ENCODE measurements at places on chromosomes 3 and 15.

- DNase-seq: no peak
Observed at GRCh38 chr15:47599806-47600205, 117.5 kb upstream of the SEMA6D start.

- no peak for DNase-seq
Observed at GRCh38 chr3:171935261-171936123, 92.3 kb downstream of the TMEM212 start.

DNA sequence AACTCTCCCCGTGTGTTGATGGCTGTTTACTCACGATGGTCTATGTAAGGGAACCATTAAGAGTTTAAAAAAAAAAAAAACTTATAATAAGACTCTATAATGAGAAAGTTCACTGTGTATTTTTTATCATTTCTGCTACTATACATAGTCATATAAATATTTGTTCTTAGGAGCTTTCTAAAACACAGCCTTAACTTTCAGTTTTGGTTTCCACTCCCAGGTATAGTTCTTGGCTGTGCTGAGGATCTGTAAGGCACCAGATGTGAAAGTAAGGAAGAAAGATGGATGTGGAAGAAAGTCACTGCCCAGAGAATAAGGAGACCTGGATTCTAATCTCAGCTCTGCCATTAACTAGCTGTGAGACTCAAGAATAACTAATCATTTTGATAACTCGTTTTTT lies 101.9 kb upstream of the THBS1 start:
- no peak for DNase-seq

- no peak for DNase-seq
Observed at GRCh38 chr3:28376424-28376823, 27.8 kb upstream of the AZI2 start.

- DNase-seq: no peak
Observed at GRCh38 chr15:70132571-70132970, 34.9 kb upstream of the TLE3 start.

DNA sequence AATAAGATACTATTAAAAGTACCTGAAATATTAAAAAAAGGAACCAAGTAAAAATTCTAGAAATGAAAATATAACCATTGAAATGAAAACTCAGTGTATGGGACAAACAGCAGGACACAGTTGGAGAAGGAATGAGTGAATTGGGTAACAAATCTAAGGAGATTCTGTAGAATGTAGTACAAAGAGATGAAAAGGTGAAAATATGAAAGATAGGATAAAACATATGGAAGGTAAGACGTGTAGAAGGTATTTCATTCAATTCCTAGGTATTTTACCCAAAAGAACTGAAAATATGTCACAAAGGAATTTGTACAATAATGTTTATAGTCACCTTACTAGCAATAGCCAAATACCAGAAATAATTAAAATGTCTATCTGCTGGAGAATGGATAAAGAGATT lies 82.9 kb upstream of the CCNL1 start:
- DNase-seq: no peak

DNA sequence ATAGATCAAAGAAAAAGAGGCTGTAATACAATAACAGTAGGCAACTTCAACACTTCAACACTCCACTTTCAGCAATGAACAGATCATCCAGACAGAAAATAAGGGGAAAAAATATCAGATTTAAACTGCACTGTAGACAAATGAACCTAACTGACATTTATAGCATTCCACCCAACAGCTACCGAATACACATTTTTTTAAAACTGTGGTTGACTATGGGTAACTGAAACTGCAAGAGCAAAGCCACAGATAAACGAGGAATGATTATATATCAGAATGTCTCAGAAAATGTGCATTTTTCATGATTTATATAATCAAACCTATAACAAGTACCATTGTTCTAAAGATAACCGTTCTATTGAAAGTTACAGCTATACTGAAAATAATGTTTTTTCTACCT lies 514.9 kb upstream of the DPPA4 start:
- no peak for DNase-seq

DNA sequence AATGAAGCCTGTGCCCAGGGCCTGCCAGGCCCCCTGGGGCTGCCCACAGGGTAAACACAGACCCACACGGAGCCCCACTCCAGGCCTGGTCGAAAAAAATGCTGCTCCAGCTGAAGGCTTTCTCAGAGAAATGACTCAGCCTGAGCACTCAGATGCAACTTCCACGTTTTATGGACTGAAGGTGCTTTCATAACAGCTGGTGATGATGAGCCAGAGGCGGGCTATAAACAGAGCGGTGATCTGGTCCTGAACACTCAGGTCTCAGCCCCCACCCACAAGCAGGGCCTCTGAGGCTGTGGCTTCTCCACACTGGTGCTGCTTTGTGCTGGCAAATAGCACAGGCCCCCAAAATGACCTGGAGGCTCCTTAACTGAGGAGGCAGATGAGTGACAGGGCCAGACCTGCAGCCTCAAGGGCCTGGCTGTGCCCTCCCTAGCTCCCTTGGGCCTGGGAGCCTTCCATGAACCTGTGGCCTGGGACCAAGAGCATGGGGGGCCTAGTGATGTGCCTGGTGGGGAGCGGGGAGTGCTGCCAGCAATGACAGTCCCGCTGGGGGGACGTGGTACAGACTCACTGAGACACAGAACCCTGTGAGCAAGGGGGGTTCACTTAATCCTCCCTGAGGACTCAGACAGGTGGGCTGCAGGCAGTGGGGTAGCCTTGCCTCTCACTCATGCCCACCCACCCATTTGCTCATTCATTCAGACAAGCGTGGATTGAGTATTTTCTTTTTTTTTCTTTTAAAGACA lies 23.0 kb upstream of the FURIN start:
- DNase-seq: no peak

GRCh38 chr15:68730471-68730919 lies 90.2 kb downstream of the ANP32A start:
- DNase-seq: peak; percentile 23

DNA sequence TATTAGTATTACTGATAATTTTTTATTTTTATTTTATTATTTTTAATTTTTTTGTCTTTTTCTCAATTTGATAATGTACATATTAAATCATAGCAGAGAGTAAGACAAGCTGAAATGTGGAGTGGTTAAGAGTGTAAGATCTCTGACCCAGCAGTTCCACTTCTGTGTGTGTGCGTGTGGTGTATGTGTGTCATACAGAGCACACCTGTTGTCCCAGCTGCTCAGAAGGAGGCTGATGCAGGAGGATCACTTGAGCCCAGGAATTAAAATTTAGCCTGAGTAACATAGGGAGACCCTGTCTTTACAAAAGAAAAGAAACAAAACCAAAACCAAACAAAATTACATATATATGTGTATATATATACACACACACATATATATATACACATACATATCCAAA lies 1.4 kb upstream of the CIDEC start:
- DNase-seq: no peak

GRCh38 chr3:168645180-168645579 lies 549.5 kb upstream of the GOLIM4 start:
- DNase-seq: no peak

GRCh38 chr15:35566991-35567390 lies 21.0 kb upstream of the DPH6 start:
- no peak for DNase-seq

DNA sequence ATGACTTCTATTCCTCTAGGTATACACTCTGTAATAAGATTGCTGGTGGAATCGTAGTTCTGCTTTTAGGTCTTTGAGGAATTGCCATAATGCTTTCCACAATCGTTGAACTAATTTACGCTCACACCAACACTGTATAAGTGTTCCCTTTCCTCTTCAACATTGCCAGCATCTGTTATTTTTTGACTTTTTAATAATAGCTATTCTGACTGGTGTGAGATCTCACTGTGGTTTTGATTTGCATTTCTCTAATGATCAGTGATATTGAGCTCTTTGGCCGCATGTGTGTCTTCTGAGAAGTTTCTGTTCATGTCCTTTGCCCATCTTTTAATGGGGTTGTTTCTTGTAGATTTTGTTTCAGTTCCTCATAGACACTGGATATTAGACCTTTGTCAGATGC lies 12.8 kb downstream of the NXPE3 start:
- DNase-seq: no peak

GRCh38 chr15:101372960-101373525 lies 78.0 kb upstream of the SNRPA1 start:
- DNase-seq: no peak

DNA sequence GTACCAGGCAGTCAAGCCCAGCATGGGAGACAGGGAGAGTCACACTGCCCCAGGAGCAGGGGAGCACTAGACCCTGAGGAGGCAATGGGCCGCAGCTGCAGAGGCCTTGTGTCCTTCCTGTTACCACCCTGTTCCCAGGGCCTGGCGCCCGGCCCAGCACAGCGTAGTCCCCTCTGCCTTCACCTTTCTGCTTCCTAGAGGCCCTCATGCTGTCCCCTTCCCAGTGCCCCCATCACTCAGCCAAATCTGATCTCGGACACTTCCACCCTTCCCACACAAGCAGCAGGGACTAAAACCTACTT lies 6.9 kb upstream of the TBC1D2B start:
- no peak for DNase-seq

GRCh38 chr3:58388550-58389091 lies 45.0 kb downstream of the PDHB start:
- no peak for DNase-seq

GRCh38 chr15:89136078-89136806 lies 48.0 kb downstream of the ABHD2 start:
- DNase-seq: no peak

DNA sequence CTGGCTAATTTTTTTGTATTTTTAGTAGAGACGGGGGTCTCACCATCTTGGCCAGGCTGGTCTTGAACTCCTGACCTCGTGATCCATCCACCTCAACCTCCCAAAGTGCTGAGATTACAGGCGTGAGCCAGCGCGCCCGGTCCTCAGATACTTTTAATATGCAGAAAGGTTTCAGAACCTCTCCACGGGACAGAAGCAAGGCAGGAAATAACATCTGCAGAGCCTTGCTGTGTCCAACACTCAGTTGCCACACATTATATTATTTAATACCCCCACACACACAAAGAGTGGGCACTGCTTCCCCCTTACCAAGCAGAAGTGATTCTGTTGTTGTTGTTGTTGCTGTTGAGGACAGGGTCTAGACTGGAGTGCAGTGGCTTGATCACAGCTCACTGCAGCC lies 28.0 kb downstream of the OSBPL10 start:
- DNase-seq: no peak

DNA sequence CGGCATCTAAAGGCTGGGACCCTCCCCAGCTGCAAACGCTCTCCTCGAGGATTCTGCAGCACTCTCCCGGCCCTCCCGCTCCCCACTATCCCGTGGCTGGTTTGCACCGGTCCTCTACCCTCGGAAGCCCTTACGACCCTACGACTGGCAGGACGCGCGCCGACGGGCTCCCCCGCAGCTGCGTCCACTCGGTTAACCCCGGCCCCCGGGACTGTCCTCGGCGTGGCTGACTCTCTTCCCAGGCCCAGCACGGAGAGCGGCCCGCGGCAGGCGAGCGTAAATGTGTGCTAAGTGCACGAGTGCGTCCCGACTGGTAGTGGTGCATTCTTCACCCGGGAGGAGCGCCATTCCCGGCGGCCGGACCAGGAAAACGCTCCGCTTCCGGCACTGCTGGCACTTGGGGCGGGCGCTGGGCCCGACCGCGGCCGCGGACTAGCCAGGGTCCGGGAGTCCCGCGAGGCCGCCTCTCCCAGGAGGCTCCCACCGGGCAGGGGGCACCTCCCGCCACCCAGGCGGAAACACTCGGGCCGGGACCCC lies 508 bp downstream of the GORASP1 start:
- DNase-seq: peak; percentile 25

- DNase-seq: peak; percentile 5
Observed at GRCh38 chr3:24704496-24704895, 209.8 kb upstream of the THRB start.

All from NCI-H1105 treated with DMSO at 0.1 percent for 48 hours (cell line).